ENCODE measurements at places on chromosomes 12 and 14.

GRCh38 chr14:103179094-103179493, 55.8 kb downstream of the TNFAIP2 start:
- no peak for DNase-seq

DNA sequence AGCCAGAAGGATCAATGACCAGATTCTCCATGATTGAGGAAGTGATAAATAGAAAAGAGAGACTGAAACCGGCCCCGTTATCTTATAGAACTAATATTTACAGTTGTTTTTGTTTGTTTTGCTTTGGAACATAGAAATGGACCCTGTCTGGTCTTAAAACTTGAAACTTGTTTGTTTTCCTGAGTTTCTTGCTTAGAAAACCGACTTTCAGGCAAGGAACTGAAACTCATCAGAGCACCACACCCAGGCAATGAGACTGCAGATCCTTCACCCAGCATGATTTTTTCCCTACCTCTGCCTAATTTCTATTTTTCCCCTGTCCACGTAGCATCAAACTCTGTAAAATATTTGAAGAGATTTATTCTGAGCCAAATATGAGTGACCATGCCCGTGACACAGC, 10.6 kb upstream of the CLEC12A start:
- DNase-seq: no peak

GRCh38 chr14:94393474-94393873, 5.1 kb upstream of the SERPINA1 start:
- no peak for DNase-seq

- no peak for DNase-seq
Measured at GRCh38 chr14:64871344-64871743, 8.4 kb downstream of the SPTB start.

- DNase-seq: no peak
Measured at GRCh38 chr12:59929110-59929509, 333.3 kb downstream of the SLC16A7 start.

GRCh38 chr14:83289896-83290295, 1756.2 kb upstream of the SEL1L start:
- DNase-seq: no peak

DNA sequence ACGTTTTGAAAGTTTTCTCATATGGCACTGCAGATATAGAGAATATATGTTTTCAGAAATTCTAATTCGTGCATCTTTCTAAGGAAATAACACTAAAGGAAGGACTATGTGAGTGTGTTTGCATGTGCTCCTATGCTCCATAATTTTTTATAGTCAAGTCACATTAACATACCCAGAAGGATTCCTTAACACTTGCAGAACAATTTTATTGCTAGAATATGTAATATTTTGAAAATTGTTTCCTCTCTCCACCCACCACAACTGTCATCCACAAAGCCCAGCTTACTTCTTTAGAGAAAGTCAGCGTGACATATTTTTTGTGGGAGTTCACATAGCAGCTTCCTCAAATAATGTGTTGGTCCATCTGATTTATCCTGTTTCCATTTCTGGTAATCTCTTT, 604.6 kb upstream of the MGAT4C start:
- DNase-seq: no peak

DNA sequence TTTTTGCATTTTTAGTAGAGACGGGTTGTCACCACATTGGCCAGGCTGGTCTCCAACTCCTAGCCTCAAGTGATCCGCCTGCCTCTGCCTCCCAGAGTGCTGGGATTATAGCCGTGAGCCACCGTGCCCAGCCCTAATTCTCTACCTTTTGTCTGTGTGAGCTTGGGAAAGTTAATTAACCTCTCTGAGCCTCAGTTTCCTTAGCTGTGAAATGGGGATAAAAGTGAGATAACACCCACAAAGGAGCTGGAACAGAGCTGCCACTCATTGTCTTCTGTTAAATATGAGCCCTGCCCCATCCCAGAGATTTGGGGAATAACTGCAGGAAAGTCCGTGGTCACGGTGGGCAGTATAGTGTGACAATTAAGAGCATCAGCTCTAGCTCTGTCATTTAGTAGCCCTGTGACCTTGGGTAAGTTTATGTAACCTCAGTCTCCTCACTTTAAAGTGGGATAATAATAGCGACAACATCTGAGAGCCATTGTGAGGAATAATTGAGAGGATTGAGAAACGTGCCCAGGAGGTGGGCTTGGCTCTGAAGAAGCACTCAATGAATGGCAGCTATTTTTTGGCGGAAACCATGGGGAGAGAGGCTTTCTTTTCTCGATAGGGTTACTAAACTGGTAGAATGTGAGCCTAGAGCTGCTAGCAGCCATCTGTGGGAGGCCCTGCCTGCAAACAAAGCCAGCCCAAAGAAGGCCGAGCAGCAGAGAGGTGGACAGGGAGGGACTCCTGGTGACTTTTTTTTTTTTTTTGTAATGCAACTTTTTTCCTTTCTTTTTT, 60.8 kb upstream of the MED13L start:
- no peak for DNase-seq

- DNase-seq: no peak
Measured at GRCh38 chr14:89669193-89669592, 252.2 kb upstream of the FOXN3 start.

- no peak for DNase-seq
Measured at GRCh38 chr12:38983117-38983571, 77.8 kb upstream of the CPNE8 start.

- DNase-seq: no peak
Measured at GRCh38 chr12:96240656-96241055, 46.5 kb downstream of the ELK3 start.

GRCh38 chr12:80353254-80353653, 90.8 kb upstream of the PTPRQ start:
- DNase-seq: no peak

DNA sequence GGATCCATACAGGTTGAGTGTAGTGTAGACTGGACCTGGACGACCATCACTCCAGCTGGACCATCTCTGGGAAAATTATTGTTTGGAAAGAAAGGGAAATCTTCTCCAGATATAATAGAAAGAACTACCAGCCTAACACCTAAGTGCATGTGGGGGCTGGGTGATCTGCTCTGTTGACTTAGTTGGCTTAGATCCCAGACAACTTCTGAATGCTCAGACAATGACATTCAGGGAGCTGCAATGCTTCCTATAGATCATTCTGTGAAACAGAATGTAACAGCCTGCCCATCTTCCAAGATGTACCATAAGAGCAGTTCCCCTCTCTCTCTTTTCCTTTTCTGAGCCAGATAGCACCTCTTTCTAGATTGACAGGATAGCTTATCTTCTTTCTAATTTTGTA, 572.8 kb upstream of the STXBP6 start:
- DNase-seq: no peak

DNA sequence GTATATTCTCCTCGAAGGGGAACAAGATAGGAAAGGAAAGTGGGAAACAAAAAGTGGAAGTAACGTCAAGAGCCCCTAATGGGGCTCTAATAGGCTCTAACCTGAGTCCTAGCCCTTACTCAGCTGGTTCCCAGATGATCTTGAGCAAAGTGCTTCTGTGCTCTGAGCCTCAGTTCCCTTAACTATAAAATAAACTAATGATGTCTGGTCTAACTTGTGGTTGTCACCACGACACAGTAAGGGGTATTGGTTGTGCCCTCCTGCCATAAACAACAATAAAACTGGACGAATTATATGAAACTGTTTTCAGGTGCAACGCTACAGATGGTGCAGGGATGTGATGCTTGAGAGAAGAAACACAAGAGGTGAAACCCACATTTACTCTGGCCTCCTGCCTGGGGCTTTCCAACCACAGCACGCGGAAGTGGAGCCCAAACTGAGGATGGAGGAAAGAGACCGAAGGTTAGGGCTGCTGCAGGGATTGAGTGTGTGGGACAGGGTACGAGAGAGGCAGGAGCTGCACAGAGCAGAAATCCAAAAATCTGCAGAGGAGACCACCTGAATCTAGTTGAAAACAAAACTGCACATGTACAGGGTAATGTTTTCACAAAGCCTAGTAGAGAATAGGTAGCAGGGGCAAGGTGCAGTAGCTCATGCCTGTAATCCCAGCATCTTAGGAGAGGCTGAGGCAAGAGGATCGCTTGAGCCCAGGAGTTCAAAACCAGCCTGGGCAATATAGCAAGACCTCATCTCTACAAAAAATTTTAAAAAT, 45.6 kb upstream of the BCL2L14 start:
- DNase-seq: no peak

GRCh38 chr14:67710209-67710608, 8.5 kb downstream of the RDH12 start:
- DNase-seq: no peak

GRCh38 chr14:56794557-56795283, 15.6 kb downstream of the OTX2 start:
- DNase-seq: no peak

DNA sequence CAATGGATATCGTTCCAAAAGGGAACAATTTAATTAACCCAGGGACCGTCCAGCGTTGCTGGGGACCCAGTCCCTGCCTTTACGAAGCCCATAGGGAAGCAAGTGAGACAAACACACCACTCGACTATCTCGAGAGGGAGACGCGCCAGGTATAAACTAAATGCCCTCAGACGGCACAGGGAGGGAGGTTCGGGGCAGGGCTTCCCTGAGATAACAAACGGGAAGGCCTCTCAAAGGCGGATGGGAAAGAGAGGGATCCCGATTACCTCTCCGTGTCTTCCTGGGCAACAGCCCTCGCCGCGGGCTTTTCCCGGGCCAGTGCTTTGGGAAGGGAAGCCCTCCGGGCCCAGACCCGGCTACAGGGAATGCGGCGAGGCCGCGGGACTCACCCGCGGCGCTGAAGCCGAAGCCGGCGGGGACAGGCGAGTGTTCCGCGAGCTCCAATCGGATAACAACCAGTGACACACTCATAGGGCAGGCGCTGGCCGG, 390 bp downstream of the BRAP start:
- no peak for DNase-seq

GRCh38 chr12:132874175-132874574, 13.2 kb downstream of the CHFR start:
- no peak for DNase-seq

GRCh38 chr14:20775901-20776300, 5.2 kb upstream of the RNASE6 start:
- no peak for DNase-seq

- no peak for DNase-seq
Measured at GRCh38 chr12:112096070-112096469, 12.5 kb downstream of the NAA25 start.

DNA sequence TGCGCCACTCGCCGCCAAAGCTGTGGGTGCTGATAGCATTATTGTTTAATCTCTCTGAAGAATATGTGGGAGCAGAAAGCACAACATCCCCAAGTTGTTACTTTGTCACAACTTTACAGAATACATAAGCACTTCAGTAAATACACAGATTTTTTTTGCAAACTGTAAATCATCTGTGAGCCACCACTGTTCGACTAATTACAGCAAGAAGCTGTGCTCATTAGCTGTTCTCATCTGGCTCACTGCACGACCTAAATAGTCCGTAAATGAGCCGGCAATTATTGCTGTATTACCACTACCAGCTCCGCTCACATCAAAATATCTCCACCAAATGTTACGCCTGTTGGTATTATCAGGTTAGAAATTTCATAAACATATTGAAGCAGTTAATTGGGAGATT, 228.9 kb upstream of the PRKD1 start:
- no peak for DNase-seq

DNA sequence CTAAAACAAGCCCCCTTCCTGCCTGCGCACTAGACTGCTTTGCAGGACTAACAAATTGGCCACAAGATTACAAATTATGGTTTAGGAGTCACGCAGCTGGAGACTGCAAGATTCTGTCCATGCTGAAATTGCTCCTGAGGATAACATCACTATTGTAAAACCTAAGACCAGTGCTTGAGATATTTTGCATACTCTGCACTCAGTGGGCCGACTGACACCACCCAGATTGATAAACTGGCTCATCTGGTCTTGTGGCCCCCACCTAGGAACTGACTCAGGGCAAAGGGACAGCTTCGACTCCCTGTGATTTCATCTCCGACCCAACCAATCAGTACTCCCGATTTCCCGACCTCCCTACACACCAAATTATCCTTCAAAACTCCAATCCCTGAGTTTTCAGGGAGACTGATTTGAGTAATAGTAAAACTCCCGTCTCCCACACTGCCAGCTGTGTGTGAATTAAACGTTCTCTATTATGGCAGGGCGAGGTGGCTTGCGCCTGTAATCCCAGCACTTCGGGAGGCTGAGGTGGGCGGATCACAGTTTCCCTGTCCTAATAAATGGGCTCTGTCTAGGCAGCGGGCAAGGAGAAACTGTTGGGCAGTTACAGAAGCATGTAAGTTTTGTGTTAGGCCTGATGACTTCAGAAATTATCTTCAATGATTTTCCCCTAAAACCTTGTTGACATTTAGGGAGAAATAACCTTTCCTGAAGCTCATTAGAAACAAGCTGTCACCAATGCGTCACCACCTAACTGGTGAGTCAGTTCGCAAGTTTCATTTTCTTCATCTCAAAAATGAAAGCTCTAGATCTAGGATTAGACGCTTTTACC, 5.3 kb upstream of the UBC start:
- DNase-seq: no peak

GRCh38 chr12:121561009-121561395, 19.8 kb downstream of the KDM2B start:
- DNase-seq: no peak

- DNase-seq: no peak
Measured at GRCh38 chr14:97442363-97442762, 645.2 kb downstream of the VRK1 start.

- no peak for DNase-seq
Measured at GRCh38 chr12:828726-829395, 76.5 kb downstream of the WNK1 start.

- DNase-seq: no peak
Measured at GRCh38 chr12:18970603-18971002, 158.9 kb upstream of the PLEKHA5 start.

GRCh38 chr14:54258382-54258781, 138.4 kb upstream of the CDKN3 start:
- DNase-seq: no peak

DNA sequence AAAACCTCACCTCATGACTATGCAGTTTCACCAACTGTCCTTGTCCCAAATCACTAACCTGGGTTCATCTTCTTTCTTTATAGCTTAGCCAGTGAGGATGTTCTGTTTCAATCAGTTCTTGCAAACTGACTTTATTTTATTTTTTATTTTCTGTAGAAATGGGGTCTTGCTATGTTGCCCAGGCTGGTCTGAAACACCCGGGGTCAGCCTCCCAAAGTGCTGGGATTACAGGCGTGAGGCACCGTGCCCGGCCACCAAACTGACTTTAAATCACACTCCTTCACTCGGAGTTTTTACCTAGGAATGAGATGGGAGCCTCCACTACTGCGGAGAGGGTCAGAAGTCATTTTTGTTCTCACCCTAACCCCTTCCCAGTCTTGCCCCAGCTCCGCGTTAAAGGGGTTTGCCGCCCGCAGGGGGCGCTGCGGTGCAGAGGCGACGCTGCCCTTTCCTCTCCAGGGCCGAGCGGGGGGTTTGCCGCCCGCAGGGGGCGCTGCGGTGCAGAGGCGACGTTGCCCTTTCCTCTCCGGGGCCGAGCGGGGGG, 7.0 kb upstream of the B4GALNT3 start:
- no peak for DNase-seq
